ENCODE measurements at places on chromosomes 3 and 15. TPM values are rescaled to one million over a fixed set of nuclear protein-coding genes. Genes with fewer than 3 reads are reported as not detected.

DNA sequence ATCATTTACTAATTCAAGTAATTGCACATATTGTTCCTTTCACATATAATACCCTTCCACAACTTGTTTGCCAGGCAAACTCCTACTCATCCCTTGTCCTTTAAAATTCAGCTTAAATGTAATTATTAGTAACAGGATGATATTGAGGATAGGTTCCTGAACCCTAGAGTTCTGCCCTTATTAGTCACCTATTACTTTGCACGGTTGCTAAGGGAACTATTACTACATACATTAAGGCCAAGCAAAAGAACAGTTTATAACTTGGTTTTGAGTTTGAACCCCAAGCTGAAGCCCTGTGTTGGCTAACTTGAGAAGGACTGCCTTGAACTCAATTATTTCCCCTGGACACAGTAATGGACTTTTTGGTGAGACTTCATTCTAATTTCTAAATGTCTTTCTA, 529.7 kb downstream of the IGSF11 start:
- no peak for DNase-seq

DNA sequence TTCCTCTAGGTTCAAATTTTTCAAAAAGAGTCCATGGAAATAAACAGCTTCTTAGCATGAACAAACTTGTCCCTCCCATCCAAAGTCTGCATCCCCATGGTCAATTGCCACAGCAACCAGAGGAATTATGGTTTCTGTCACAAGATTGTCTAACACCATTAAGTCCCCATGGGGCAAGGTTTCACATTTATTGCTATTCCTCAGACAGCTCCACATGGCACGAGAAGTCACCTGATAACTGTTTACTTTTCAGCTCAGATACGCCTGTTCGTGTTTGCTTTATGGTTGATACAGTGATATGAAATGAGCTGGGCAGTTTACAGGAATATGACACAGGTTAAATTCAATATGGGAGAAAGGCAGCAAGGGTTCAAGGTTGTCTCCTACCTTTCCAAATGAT, 37.9 kb upstream of the MUC13 start:
- DNase-seq, result no peak

GRCh38 chr3:63386568-63386967, 108.5 kb downstream of the SYNPR start:
- DNase-seq, result no peak

CASR gene
- total RNA-seq, result not detected

DNA sequence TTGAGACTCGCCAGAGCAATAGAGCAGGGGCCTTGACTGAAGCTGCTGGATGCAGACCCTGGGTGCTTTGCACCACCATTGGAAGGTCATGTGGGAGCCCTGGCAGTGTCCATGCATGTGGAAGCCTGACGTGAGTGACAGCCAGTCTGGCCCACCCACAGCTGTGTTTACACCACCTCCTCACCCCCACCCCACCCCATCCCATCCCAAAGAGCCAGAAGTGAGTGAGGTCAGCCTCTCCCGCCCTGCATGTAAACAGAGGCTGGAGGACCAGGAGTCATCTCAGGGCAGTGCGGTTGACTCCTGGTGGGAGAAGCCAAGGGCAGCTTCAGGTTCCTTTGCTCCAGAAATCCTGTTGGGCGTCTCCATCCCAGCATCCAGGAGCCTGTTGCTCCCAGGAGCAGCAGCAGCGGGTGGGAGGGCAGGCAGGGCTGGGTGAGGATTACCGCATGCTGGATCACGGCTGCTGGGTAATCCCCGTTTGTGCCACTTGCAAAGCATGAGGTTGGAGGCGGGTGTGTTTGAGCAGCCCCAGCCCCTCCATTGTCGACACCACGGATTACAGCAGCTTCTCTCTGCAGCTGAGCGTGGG, 44.6 kb downstream of the CORO2B start:
- no peak for DNase-seq

- DNase-seq, result no peak
Observed at GRCh38 chr15:67195305-67195704, 59.2 kb downstream of the AAGAB start.

NRG4 gene
- total RNA-seq, result not detected

PAQR5 gene
- 0.96 TPM for total RNA-seq

DNA sequence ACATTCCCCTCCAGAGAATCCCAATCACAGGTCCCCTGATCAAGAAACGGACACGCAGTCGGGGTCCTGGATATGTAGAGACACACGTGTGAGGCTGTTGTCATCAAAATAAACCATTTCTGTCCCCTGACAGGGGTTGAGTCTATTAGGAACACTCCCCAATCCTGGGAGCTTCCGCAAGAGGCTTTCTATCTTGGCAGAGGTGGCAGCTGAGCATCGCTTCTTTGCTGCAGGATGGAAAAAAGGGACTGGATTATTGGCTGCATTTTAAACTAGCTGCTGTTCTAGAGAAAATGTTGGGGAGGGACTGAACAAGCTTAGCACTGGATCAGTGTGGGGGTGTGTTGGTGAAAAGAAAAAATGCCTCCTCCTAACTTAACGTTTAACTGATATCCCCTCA, 2.5 kb upstream of the CNTN4 start:
- DNase-seq, result no peak

- DNase-seq, result no peak
Observed at GRCh38 chr15:82968066-82968465, 15.5 kb upstream of the HOMER2 start.

DNA sequence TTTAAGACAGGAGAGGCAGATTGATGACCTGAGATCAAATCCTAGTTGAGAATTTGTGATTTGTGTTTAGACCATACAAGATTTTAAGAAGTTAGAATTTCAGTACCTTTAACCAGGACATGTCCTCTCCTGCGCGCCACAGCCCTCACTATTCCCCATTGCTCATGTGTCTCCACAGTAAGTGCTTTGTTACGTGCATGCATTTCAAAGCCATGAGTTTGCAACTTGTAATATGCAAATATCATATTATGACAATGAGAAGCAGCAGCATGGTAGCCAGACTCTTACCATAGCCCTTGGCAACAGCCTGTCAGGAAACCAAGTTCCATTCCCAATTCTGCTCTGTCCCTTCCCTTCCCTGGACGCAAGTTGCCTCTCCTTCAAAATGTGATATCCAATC, 73.3 kb upstream of the ATP13A5 start:
- DNase-seq, result no peak

DNA sequence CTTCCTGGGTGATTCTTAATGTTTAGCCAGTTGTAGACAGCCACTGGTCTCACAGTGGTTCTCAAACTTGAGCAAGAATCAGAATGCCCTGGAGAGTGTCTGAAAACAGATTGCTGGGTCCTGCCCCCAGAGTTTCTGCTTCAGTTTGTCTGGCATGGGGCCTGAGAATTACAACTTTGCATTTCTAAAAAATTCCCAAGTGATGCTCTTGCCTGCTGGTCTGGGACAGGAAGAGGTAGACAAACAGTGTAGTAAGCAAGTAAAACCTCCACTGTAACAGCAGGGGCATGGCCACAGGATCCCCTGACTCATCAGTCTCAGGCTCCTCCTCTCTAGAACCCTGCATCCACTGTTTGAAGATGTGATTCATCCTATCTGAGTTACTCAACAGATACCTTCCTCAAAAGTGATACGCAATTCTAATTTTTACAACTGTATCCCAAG, 36.5 kb downstream of the DZIP1L start:
- no peak for DNase-seq

GRCh38 chr3:47260605-47261004, 22.0 kb downstream of the KIF9 start:
- DNase-seq, result no peak

- DNase-seq, result no peak
Observed at GRCh38 chr15:80556694-80557367, 138.3 kb upstream of the ABHD17C start.

MRPS22 gene
- 46.4 TPM for total RNA-seq

DNA sequence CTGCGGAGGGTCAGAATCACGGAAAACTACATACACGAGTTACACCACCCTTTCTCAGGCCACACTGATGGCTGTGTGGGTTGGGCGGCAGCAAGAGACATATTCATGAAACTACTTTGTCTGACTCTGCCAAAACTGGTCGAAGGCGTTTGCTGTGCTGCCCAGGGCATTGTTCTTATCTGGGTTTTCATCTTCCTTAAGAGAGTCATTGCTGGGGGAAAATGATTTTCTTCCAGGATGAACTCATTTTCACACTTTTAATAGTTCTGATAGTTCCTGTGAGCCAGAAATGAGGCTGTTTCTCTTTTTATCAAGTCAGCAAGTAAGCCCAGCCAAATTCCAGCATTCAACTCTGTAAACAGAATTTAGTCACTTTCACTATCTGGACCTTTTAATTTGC, 47.6 kb downstream of the TRIM71 start:
- DNase-seq, result no peak

GRCh38 chr3:149245738-149246451, 24.3 kb upstream of the CP start:
- DNase-seq, result no peak

GRCh38 chr3:49018707-49019006, 277 bp upstream of the DALRD3 start:
- no peak for DNase-seq

DNA sequence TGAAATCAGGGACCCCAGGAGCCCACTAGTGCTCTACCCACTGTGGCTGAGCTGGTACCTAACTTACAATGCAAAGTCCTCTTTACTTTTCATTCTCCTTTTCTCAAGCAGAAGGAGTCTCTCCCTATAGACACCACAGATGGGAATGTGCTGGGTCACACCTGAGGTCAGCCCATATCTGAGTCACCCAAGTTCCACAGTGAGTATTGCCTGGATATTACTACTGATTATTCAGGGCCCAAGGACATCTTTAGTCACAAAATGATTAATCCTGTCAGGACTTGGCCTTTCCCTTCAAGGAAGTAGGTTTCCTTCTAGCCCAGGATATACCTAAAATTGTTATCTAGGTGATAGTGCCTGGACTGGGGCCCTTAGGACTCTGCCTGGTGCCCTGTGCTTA, 1305.2 kb downstream of the SI start:
- DNase-seq, result no peak

CAMKV gene
- 1.5 TPM for total RNA-seq

GRCh38 chr3:171954690-171955383, 84.5 kb upstream of the FNDC3B start:
- no peak for DNase-seq

DNA sequence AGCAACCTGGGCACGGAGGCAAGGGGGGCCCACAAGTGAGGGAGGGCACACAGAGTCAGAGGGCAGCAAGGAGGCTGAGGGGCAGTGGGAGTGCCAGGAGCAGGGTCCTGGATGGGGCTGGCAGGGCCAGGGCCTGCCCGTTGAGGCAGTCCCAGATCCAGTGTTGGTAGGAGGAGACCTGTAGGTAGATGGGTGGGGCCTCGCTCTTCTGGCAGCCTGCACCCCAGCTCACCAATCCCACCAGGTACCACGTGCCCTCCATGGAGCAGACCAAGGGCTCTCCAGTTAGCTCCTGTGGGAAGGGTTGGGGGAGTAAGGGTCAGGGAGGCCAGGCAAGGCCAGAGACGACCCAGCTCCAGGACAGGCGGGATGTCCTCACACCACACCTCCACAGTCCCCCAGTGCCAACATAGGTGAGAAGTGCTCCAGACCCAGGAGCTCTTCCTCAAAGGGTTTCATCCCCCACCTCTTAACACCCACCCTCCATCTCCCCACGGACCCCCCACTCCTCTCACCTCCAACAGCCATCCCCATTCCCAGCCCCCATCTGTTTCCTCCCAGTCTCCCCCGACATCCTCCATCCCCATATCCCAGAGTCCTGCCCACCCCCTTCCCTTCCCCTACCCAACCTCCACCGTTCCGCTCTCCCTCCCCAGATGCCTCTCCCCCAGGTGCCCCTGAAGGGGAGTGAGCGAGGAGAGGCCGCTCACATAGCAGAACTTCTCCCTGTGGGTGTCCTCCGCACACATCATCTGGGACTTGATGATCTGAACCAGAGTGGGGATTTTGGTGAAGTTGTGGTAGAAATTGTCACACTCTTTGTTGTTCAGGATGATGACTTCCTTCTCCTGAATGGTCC, 5.2 kb downstream of the PRSS50 start:
- no peak for DNase-seq

CISH gene
- 5.4 TPM for total RNA-seq

DNA sequence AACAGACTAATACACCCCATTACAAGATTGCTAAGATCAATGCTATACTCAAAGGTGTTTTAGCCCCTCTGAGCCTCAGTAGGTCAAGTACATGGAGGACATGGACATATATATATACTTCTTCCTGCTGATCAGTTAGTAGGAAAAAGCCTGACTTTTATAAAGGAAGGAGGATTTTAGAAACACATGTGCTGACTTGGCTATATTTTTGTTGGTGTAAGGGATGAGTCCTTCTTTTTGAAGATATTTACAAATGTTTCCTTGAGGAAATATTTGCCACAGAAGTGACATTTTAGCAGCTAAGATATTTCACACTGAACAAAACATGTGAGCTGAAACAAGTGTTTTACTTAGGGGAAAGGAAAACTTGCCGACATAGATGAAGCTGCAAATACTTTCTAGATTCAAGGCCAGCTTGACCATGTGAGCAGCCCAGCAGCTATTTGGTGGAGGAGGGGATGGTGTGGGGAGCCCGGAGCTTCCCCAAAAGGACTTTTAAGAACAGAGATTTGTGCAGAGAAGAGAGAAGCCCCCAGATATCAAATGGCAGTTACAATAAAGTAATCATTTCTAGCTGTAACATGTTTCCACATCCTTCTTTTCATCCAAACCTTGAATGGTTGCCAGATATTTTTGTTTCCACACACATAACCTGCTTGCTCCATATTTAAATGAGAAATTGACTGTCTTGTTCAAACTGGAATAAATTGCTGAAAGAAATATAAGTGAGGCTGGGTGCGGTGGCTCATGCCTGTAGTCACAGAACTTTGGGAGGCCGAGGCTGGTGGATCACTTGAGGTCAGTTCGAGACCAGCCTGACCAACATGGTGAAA, 111.7 kb upstream of the NR2F2 start:
- no peak for DNase-seq

SNX4 gene
- total RNA-seq, result 50.1 TPM

- DNase-seq, result peak; percentile 34
Observed at GRCh38 chr15:31292391-31293015, 34.1 kb upstream of the KLF13 start.

GRCh38 chr3:4711680-4711992, 218.5 kb downstream of the ITPR1 start:
- no peak for DNase-seq

ST8SIA2 gene
- 0.66 TPM for total RNA-seq

- DNase-seq, result no peak
Observed at GRCh38 chr3:187958432-187959003, 195.4 kb upstream of the LPP start.

NEIL1 gene
- total RNA-seq, result 23.4 TPM

GRCh38 chr3:128152419-128153155, 694 bp upstream of the EEFSEC start:
- no peak for DNase-seq

EPHB1 gene
- total RNA-seq, result 3.4 TPM

PAQR9 gene
- total RNA-seq, result not detected

DUOX2 gene
- total RNA-seq, result 0.15 TPM

RTP3 gene
- not detected for total RNA-seq

TMEM45A gene
- 20.9 TPM for total RNA-seq

- no peak for DNase-seq
Observed at GRCh38 chr3:83567935-83568334, 1390.9 kb upstream of the CADM2 start.

DNA sequence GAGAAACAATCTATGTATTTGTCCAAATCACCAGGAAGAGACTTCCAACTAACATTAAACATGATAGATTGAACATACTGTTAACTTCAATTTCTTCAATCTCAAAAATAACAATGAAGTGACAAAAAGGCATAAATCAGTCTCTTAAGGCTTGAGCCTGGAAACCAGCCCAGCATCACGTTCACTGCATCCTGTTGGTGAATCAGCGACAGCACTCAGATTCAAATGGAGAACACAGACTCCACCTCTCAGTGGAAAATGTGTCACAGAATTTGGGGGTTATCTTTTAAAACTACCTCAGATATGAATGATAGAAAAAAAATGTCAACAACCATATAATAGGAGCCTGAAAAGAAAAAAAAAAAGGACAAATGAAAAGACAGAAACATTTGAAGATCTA, 212.0 kb downstream of the MINAR1 start:
- no peak for DNase-seq
